RPMI8226 (cell line): ENCODE measurements at places on chromosomes 1 and 21.

GRCh38 chr1:113662101-113662500 lies 97.2 kb downstream of the PHTF1 start:
- DNase-seq, result no peak

- no peak for DNase-seq
These were observed 251.5 kb downstream of the PTPRC start for GRCh38 chr1:198890214-198890930.

GRCh38 chr1:151802372-151802771 lies 2.8 kb downstream of the LINGO4 start:
- DNase-seq, result no peak

DNA sequence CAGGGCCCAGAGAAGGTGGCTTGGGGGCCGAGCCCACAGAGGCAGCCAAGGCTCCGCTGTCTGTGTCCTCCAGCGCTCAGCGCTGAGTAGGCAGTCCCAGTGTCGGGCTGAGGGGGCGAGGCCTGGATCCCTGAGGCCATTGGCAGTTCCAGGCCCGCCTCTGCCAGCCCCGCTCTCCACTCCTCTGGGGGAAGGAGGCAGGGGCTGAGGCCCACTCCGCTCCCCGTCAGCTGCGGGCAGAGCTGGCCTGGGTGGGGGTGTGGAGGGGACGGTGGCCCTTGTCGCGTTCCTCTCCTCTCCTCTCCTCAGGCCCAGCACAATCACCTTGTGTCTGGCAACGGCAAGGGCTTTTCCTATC lies 132.8 kb downstream of the CASZ1 start:
- peak; percentile 50 for DNase-seq

- DNase-seq, result no peak
These were observed 32.7 kb upstream of the WASF2 start for GRCh38 chr1:27522432-27523336.

DNA sequence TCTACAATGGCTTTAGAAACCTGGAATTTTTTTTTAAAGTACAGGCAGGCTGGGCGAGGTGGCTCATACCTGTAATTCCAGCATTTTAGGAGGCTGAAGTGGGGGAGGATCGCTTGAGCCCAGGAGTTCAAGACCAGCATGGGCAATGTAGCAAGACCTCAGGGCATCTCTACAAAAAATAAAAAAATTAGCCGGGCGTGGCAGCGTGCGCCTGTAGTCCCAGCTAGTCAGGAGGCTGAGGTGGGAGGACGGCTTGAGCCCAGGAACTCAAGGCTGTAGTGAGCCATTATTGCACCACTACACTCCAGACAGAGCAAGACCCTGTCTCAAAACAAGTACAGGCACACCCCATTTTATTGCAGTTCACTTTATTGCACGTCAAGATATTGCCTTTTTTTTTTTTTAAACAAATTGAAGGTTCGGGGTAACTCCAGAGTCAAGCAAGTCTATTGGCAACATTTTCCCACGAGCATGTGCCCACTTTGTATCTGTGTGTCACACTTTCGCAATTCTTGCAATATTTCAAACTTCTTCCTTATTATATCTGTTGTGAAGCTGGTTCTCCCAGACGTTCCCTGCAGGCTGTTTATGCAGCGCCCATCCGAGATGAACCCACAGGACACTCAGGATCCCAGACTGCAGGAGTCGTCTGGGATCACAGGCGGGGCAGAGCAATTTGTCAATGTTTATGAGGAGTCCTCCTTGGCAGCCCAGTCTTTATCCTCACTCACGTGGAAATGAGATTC lies 4.7 kb downstream of the HES2 start:
- DNase-seq, result no peak

DNA sequence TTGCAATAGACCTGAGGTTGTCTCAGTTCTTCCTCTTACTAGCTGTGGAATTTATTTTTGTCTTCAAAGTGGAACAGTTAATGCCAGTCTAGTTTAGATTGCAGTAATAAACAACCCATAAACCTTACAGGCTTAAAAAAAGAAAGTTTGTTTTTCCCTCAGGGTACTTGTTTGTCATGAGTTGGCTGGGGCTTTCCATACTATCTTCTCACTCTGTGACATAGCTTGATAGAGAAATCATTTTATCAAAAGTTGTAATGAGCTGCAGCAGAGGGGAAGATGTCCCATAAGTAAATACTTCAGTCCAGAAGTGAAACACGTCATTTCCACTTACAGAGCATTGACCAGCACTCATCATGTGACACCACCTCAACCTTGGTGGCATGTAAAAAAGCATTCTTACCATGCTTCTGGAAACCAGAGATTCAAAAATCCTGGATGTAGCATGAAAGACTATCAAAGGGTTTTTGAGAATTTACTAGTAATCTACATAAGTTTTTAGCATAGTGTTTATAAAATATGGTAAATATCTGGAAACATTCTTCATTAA lies 62.8 kb upstream of the COL11A1 start:
- no peak for DNase-seq

GRCh38 chr1:183353597-183353996 lies 64.6 kb downstream of the NMNAT2 start:
- DNase-seq, result no peak

DNA sequence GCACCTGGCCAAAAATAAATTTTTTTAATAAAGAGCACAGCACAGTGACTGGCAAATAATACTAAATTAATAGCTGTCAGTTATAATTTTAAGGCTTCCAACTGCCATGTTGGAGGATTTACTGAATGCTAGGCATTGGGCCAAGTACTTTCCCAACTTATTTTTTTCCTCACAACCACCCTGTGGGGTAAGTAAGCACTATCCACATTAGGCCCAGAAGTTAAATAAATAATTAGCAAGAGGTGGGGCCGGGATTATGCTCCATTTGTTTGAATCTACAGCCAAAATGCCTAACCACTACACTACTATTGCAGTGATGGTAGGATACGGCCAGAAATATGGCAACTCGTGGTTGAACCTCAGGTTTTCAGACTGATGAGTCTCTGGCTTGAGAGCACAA lies 4.6 kb upstream of the TRNAU1AP start:
- DNase-seq, result no peak

DNA sequence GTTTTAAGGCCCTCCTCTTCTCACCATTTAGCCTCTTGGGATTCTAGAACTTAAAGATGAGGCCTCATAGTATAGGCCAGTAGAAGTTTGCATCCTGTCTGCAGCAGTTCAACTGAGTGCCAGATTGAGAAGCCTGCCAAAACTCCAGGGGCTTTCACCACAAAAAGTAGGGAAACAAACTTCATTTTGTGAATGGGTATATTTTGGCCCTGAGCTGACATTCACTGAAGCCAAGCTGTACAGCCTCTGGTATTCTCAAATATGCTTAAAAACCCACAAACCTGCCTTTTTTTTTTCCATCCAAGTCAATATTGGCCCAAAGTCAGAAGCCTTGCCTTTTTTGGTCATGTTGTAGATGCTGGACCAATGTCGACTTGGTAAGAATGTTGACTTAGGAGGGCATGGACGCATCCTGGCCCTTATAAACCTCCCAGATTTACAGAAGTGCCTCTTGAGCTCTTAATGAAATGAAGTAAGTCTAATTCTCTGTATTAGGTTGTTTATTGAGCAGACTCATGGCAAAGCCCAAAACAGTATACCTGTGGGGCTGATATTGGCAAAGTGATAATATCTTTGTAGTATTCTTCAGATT lies 337.5 kb downstream of the CHRM3 start:
- no peak for DNase-seq

- DNase-seq, result no peak
These were observed 34.3 kb downstream of the CASZ1 start for GRCh38 chr1:10762153-10762523.

GRCh38 chr1:116529199-116529631 lies 41.6 kb downstream of the CD58 start:
- no peak for DNase-seq

DNA sequence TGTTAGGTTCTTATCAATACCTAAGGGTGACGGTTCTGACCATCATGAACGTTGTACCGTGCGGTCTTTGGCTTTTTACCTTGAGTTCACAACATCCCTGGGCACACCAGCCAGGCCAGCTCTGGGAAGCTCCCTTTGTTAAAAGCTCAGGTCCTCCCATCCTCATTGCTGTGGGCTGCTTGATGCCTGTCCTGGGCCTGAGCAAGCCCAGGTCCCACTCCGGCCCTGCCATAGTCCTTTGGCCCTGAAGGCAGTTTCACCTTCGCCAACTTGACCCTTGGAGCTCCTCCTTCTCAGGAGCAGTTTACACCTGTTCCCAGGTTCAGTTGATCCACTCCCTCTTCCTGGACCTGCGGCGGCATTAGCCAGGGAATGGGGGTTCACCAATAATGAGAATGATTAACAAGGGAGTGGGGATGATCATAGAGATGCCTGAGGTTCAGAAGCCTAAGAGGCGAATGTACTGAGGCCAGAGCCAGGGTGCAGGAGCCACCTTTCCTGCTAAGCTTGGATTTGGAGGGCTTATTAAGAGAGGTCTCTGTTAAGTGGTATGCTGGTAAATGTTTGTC lies 40.2 kb downstream of the DHCR24 start:
- DNase-seq, result no peak
